ENCODE measurements at places on chromosomes 3 and 15.

DNA sequence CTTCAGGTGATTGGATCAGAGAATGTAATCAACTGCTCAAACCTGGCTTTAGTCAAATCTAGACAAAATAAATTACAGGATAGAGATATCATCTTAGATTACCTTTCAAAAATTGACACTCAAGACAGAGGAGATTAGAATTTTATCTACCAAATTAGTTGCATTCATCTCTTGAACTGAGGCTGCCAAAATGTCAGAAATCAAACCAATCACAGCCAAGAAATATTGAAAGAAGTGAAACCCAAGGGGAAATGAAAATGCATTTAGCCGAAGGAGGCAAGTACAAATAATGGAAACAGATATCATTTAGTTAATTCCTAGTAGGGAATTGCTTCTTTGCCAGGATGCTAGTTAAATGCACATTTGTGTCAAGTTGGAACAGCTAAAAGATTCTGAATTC, 261.1 kb upstream of the PDZRN3 start:
- DNase-seq: no peak

DNA sequence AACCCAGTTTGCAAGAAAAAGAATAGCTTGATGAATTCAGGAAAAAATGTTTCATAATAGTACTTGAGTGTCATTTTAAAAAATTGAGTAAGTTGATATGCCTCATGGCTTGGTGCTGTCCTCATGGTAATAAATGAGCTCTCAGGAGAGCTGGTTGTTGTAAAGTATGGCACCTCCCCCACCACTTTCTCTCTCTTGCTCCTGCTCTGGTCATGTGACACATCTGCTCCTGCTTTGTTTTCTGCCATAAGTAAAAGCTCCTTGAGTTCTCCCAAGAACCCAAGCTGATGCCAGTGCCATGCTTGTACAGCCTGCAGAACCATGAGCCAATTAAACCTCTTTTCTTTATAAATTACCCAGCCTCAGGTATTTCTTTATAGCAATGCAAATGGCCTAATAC, 108.8 kb upstream of the CRBN start:
- DNase-seq: no peak

GRCh38 chr15:56532721-56533460, 68.0 kb upstream of the MNS1 start:
- no peak for DNase-seq

DNA sequence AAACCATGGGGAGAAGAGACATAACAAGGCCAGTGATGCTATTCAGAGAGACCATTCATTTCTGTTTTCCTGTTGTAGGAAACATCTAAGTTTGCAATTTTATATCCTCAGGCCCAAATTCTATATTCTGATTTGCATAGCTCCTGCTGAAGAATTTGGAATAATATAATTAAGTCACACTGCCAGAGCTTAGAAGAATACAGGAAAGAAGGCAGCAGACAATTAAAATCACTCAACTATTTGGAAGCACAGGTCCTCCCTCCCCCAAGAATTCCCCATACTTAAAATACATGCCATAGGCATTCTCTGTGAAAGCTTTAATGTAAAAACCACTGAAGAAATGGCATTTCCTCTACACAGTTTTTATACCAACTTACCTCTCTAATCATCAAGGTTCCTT, 66.9 kb upstream of the SLC2A2 start:
- no peak for DNase-seq

DNA sequence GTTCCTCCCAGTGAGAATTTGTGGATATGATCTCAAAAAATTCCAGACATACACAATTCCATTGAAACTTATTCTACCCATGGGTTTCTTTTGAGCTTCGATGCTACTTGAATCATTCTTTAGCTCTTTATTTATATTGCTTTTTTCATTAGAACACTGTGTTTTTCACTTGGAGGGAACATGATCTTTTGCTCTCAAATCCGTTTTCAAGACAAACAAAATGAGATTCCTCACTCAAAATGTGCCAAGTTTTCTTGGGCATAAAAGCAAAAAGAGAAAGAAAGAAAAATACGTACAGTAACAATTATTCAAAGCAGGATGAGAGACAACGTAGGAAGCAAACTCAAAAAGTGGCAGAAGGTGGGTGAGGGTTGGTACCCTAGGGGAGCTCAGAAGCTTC, 118.8 kb upstream of the PDZRN3 start:
- no peak for DNase-seq

- DNase-seq: no peak
Measured at GRCh38 chr15:35090104-35090807, 5.2 kb upstream of the NANOGP8 start.

DNA sequence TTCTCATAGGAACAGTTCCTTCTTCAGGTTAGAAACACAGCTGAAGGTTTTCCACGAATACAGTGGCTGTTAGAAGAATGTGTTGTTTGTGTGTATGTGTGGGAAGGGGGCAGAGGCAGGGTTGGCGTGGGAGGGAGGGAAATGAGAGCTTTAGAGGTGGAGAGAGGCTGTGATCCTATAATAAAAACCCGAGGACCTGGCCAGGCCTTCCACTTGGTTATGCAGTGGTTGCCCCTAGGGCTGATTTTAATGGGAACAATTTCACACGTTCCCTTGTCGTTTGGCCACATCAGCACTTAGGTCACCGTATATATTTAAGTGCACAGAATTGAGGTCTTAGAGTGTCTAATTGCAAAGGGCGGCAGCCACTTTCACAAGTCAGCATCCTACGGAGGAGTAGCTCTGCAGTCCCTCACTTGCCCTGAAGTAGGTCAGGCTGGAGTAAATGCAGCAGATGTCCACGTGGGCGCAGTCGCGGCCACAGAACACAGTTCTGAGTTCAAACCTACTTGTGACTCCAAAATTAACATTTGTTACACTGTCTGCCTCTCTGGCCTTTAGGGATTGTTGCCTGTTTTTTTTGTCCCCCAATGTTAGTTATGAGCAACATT, 85.6 kb downstream of the PDCD6IP start:
- DNase-seq: no peak

DNA sequence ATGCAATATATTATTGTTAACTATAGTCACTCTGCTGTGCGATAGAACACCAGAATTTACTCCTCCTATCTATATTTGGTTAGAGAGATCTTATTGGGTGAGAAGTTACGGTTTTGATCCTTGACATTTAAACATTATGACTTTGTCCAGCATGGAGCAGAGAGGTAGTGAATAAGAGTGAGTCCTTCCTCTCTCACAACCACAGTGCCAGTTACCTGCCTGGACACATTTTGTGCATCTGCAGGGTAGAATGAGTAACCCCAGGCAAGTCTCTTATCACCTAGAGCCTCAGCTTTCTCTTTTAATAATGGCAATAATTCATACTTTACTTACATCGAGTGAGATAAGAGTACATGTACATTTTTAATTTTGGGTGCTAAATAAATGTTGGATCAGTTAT, 24.1 kb downstream of the KAT2B start:
- DNase-seq: no peak

GRCh38 chr15:65470866-65471265, 46.6 kb downstream of the DPP8 start:
- no peak for DNase-seq

- DNase-seq: no peak
Measured at GRCh38 chr15:71393383-71393782, 278.1 kb downstream of the THSD4 start.

DNA sequence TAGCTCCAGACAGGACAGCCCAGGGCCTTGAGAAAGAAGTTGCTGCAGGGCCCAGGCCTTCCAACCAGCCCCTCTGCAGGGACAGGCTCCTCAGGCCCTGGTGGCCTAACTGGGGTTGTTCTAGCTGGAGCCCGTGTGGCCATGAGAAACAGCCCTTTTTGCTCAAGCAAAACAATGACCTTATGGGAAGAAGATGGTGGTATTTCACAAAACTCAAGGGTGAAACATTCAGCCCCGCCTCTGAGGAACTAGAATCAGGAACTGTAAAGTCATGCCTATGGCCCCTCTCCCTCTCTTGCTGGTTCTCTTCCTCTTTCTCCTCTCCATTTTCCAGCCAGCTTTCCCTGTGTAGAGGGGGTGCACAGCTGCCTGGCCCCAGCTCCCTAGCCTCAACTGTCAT, 273.3 kb downstream of the RPLP1 start:
- DNase-seq: peak; percentile 82

- DNase-seq: peak; percentile 61
Measured at GRCh38 chr3:197298945-197299854, 788 bp upstream of the DLG1 start.

DNA sequence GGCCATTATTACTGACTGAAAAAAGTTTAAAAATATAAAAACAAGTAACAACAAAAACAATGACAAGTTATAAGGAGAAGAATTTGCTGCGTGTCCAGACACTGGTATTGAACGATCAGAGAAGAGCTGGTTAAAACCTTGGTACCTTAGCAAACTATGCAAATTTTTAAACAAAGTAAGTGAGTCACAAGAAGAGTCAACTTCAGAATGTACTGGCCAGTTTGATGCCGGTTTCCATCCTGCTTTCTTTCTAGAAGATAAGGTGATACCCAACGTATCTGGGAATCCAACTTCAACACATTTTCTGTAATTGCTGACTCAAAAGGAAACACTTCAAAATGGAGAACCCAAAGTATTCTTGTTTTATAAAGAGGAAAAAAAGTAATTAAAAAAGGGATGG, 49.8 kb downstream of the RUBCN start:
- no peak for DNase-seq

GRCh38 chr15:84749111-84749991, 959 bp downstream of the ZNF592 start:
- peak; percentile 79 for DNase-seq

DNA sequence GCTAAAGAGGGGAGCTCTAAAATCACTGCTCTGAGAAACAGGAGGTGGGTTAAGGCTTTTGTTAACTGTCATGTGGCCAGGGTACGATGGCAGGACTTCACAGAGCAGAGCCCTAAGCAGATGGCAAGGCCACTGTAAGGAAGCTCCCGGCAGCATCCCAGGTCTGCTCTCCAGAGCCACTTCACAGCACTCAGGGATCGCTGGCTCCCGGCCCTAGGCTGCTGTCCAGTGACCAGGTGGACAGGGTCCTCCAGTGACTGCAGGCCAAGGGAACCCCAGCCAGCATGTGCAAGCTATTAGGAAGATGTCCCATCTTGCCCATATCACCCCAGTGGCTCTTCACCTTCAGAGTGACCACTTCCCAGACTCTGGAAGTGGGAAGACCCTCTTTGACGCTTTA, 10.4 kb downstream of the TMEM41A start:
- DNase-seq: no peak

- DNase-seq: no peak
Measured at GRCh38 chr3:28376424-28376823, 27.8 kb upstream of the AZI2 start.
